Activated naive CD8-positive, alpha-beta T cell treated with anti-CD3 and anti-CD28 coated beads, Interleukin-2, amount 10 ng/mL, durations not matched to agents 7 days and 5 days (primary cell): ENCODE measurements at places on chromosomes 6 and 20. TPM values are rescaled to one million over a fixed set of nuclear protein-coding genes. Genes with fewer than 3 reads are reported as not detected.

- DNase-seq = no peak
These were observed 80.1 kb upstream of the TSHZ2 start for GRCh38 chr20:52892023-52892422.

DNA sequence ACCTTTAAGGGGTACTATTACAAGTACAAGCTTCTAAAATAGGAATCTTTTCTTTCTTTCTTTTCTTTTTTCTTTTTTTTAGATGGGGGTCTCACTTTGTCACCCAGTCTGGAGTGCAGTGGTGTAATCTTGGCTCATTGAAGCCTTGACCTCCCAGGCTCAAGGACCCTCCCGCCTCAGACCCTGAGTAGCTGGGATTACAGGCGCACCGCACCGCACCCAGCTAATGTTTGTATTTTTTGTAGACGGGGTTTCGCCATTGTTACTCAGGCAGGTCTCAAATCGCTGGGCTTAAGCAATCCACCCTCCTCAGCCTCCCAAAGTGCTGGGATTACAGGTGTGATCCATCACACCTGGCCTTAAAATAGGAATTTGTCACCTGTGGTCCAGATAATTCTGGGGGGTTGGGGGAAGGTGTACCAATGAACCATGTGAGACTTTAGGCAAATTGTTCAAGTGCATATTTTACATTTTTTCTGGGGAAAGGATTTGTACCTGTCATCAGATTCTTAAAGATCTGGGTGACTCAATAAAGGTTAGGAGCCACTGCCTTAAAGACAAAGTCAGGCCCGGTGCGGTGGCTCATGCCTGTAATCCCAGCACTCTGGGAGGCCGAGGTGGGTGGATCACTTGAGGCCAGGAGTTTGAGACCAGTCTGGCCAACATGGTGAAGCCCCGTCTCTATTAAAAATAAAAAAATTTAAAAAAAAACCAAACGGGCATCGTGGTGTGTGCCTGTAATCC, 19.7 kb upstream of the SYNJ2 start:
- no peak for DNase-seq

GRCh38 chr6:79239536-79240168, 5.2 kb upstream of the HMGN3 start:
- DNase-seq = no peak

GRCh38 chr6:77447254-77447653, 16.0 kb downstream of the HTR1B start:
- DNase-seq = no peak

- DNase-seq = no peak
These were observed 543.9 kb upstream of the JARID2 start for GRCh38 chr6:14701946-14702345.

HM13 gene
- total RNA-seq = 120 TPM

- no peak for DNase-seq
These were observed 9.1 kb downstream of the CEBPB start for GRCh38 chr20:50199703-50200102.

DNA sequence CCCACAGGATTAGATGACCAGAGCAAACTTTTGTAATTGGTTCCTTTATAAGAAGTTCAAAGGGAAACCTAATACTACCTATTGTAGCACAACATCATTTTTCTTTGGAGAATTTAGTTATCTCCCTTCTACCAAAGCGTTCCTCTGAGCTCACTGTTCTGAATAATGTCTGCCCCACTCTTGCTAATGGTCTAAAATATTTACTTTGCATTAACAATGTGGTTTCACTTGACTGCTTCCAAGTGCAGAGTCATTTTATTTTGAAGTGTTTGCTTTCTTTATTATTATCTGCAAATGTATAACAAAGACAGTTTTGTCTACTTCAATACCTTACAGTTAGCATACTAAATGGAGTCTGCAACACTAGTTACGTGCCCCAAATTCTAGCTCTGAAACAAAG, 15.0 kb downstream of the TRAPPC3L start:
- no peak for DNase-seq

PDYN gene
- not detected for total RNA-seq

PEX3 gene
- 21.0 TPM for total RNA-seq

- DNase-seq = no peak
These were observed 15.0 kb downstream of the BTN2A1 start for GRCh38 chr6:26472549-26473290.

NOX3 gene
- total RNA-seq = not detected

GRCh38 chr6:14431385-14432330, 314.1 kb downstream of the CD83 start:
- no peak for DNase-seq

- no peak for DNase-seq
These were observed 139.1 kb downstream of the ARID1B start for GRCh38 chr6:156916130-156916801.

DNA sequence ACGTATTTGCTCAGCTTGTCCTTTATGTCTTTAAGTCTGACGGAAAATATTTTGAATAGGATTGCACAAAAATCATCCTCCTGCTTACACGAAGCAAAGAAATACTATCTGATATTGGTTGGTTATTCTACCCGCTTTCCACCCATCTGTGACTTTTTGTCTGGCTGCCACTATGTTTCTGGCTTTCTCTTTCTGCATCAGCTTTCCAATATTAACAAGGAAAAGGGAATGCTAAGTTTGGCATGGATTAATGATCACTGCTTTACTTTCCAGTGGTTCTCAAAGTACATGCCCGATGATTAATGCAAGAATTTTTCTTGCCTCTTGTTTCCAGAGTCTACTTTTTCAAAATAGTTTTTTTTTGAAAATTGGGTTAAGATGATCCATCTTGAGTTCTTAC, 57.0 kb downstream of the RNF144B start:
- no peak for DNase-seq

GRCh38 chr6:1995636-1996035, 249.8 kb downstream of the GMDS start:
- no peak for DNase-seq

DNA sequence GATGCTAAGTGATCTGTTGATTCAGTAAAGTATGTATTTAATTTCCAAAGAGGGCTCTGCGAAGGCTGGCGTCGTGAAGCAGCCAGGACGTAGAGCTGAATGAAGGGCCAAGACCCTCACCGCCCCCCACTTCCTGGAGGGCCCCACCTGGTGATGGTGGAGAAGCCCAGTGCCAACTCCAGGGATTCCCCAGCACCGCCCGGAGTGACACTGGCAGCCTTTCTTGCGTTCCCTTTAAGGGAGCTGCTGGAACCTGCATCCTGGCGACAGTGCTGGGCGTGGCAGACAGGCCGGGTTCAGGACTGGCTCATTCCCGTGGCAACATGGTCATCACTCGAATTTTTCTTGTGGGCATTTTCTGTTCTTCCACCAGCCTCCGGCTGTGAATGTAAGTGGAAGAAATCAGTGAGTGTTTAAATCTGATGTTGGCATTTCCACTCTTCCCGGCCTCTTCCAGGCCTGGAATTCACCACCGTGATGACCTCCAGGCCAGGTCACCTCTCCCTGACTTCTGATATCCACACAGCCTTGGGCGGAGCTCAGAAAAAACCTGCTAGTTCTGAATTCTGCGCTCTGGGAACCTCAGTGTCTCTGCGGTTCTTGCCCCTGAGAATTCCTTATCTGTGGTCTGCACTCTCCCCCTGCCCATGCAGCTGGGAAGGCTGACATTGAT, 57.4 kb upstream of the DACT2 start:
- DNase-seq = no peak

DNA sequence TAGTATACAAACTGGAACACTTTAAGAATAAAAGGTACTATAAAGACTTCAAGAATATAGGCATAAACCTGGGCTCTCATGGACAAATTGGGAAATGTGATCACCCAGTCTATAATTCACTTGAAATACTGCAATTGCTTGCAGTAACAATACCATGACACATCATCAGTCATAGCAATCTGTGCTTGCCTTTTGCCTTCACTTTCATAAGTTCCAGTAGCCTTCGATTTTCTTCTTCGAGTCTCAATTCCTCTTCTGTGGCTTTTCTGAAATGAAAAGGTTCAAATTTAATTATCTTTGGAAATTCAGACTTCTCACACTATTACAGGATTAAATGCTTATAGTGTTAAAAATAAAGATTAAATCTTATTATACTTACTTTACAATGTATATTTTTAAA, 96.3 kb upstream of the ZBTB24 start:
- DNase-seq = no peak

DNA sequence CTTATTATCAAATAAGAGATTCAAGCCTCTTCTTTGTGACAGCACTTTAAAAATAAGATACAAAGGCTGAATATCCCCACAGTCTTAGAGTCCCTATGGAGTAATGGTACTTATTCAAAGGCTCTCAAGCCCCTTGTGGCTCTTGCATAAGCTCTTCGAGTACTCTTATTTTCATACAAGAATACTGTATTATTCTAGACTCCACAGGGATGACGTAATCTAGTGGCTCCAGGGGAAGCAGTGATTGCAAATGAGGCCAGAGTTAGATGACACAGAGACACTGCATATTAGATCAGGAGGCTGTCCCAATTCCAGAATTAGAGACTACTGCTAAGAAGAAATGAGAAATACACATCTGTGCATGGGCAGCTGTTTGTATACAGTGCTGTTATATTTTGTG, 1195.9 kb upstream of the MAP3K7 start:
- DNase-seq = no peak

- no peak for DNase-seq
These were observed 16.6 kb downstream of the CHMP4B start for GRCh38 chr20:33827634-33828325.

- DNase-seq = no peak
These were observed 2.2 kb downstream of the PRRC2A start for GRCh38 chr6:31622684-31623091.

MATN4 gene
- total RNA-seq = 0.14 TPM

FOXS1 gene
- not detected for total RNA-seq

- no peak for DNase-seq
These were observed 277.3 kb downstream of the PHF3 start for GRCh38 chr6:63912887-63913286.

DNA sequence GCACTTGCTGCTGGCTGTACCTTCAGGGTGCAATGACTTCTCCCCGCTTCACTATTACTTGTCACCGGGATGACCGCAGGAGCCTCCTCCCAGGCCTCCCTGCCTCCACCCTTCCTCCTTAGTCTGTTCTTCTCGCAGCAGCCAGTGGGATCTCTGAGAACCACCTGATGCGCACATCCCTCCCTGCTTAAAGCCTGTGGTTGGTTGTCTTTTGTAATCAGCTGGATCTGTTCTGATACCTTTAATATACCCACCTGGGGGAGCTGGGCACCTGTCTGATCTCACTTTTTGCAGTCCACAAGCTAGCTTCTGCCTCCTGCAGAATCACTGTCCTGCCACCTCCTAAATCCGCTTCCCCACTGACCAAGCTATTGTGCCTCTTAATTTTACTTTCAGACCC, 34.6 kb downstream of the TOX2 start:
- no peak for DNase-seq

GRCh38 chr6:27145731-27146455, 101.6 kb upstream of the PRSS16 start:
- peak; percentile 58 for DNase-seq

AARS2 gene
- 23.2 TPM for total RNA-seq

DNA sequence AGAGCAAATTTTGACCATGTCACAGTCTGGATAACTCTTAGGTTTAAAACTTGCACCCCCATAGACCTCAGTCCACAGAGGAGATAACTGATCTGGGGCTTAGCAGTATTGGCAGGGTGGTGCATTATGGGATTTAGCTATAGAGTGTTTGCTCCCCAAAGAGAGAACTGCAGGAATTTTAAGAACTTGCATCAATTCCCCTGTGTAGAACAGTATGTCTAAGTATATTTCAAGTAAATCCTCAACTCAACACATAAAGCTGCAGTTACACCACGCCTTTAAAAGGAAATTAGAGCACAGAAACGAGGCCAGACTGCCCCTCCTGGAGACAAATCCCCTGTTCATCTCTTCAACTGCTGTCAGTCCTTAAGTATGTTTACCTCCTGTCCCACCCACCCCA, 144.9 kb downstream of the TRMT11 start:
- no peak for DNase-seq

- DNase-seq = no peak
These were observed 52.5 kb downstream of the MMUT start for GRCh38 chr6:49410564-49410963.

TFAP2C gene
- total RNA-seq = not detected

SLC17A1 gene
- total RNA-seq = not detected

CRISP2 gene
- total RNA-seq = not detected

- peak; percentile 17 for DNase-seq
These were observed 11.9 kb downstream of the CUL9 start for GRCh38 chr6:43193929-43194328.

SLC12A5 gene
- total RNA-seq = 1.6 TPM
